ENCODE measurements at places on chromosomes 5 and 9.

- DNase-seq, result no peak
These were observed 66.0 kb downstream of the AOPEP start for GRCh38 chr9:94792511-94792910.

GRCh38 chr9:84738353-84738752, 68.8 kb downstream of the NTRK2 start:
- DNase-seq, result no peak

GRCh38 chr5:142063878-142064331, 44.7 kb upstream of the NDFIP1 start:
- DNase-seq, result peak; percentile 31

GRCh38 chr9:94611638-94612068, 18.0 kb upstream of the FBP2 start:
- DNase-seq, result no peak

- DNase-seq, result no peak
These were observed 212.3 kb upstream of the MPDZ start for GRCh38 chr9:13491493-13492424.

- no peak for DNase-seq
These were observed 574.9 kb upstream of the DMAC1 start for GRCh38 chr9:8374471-8374870.

- DNase-seq, result no peak
These were observed 135.4 kb downstream of the GABRB2 start for GRCh38 chr5:161411156-161411555.

DNA sequence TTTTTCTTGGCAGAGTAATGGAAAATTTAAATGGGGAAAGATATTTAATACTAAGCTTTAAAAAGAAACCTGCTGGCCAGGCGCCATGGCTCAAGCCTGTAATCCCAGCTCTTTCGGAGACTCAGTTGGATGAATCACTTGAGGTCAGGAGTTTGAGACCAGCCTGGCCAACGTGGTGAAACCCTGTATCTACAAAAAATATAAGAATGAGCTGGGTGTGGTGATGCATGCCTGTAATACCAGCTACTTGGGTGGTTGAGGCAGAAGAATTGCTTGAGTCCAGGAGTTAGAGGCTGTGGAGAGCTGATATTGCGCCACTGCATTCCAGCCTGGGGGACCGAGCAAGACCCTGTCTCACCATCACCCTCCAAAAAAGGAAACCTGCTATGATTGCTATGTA, 32.8 kb downstream of the TUT7 start:
- DNase-seq, result peak; percentile 76

DNA sequence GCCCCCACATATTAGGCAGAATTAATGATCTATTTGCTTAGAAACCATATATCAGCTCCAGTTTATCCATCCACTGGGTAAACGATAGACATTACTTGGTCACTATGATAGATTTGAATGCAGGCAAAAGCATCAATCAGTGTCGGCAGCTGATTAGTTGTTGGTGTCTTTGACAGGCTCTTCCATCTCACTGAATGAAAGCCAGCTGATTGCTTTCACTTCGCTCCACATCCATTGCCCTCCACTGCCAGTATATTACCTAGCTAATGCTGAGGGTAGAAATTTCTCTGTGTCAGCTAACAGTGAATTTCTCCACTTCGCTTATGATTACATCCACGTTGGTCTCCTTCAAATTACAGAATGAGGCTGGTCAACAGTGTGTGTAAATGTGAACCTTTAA, 821.3 kb upstream of the TYRP1 start:
- no peak for DNase-seq

GRCh38 chr9:24498632-24499031, 47.1 kb downstream of the IZUMO3 start:
- DNase-seq, result no peak

- no peak for DNase-seq
These were observed 283.0 kb upstream of the ITGA1 start for GRCh38 chr5:52504584-52505240.

- DNase-seq, result peak; percentile 11
These were observed 149.8 kb downstream of the ICE1 start for GRCh38 chr5:5572010-5572865.

- no peak for DNase-seq
These were observed 210.1 kb upstream of the ZNF608 start for GRCh38 chr5:124956471-124957029.

GRCh38 chr9:37811906-37812476, 11.4 kb downstream of the DCAF10 start:
- DNase-seq, result no peak

DNA sequence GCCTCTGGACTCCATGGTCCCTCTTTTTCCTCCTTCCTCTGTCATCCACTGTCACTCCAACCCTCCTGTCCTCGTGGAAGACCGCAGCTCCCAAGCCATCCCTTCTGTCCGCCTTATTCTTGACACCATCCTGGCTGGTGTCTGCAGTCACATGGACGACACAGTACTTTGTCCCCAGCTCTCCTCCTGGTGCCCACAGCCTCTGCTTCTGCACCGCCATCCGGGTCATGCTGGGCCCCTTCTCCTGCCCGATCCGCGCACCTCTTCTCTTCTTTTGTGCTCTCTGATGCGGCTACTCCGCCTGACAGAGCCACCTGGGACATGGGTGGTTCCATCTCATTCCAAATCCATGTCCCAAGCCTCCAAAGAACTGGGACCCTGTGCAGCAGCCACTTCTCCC, 22.5 kb downstream of the ROPN1L start:
- DNase-seq, result no peak

DNA sequence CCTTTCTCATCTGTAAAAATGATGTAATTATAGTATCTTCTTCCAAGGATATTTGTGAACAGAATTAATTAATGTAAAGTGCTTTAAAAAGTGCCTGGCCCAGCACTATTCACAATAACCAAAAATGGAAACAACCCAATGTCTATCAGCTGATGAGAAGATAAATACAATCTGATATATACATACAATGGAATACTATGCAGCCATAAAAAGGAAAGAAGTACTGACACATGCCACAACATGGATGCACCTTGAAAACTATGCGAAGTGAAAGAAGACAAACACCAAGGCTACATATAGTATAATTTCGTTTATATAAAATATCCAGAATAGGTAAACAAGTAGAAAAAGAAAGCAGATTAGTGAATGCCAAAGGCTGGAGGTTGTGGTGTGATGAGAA, 24.1 kb downstream of the DPYSL3 start:
- no peak for DNase-seq

GRCh38 chr9:105735366-105735765, 41.0 kb downstream of the TMEM38B start:
- DNase-seq, result no peak

DNA sequence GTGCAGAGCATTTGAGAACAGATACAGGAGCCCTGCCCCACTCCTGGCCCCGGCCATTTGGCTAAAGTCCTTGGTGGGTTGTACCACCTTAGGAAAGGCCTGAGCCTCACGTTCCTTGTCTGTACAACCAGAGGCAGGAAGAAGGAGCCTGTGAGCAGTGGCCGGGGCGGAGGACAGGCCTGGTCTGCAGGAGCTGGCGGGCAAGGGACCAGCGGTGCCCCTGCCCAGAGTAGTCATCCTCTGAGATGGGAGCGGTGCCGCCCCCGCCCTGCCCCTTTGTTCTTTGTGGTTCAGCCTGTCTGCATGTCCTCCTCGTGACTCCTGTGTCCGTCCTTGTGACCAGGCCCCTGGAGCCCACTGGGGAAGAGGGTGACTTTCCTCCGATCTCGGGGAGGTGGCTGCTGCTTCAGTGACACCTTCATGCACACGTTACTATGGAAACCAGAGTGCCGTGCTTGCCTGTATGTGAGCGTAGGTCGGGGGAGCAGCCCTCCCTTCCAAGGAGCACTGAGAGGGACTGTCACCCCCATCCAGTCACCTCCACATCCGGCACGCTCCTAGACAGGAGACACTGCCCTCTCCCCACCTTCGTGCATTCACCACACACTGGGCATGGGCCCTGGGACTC, 42.9 kb downstream of the UNC5A start:
- DNase-seq, result no peak

DNA sequence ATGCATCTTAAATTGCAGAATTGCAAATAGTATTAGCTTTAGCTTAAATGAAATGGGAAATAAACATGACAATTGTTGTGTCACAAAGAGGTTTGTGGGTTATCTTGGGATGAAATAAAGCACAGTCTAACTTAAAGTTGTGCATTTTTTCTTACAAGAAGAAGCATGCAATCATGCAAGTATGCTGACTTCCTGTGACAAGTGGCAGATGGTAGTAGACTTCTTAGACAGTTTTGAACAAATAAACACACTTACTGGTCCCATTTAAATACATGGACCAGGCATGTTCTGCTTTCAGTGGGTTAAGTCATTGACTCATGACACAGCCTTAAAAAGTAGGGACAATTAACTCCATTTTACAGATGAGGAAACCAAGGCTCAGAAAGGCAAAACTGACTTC, 15.9 kb upstream of the C5orf63 start:
- no peak for DNase-seq

DNA sequence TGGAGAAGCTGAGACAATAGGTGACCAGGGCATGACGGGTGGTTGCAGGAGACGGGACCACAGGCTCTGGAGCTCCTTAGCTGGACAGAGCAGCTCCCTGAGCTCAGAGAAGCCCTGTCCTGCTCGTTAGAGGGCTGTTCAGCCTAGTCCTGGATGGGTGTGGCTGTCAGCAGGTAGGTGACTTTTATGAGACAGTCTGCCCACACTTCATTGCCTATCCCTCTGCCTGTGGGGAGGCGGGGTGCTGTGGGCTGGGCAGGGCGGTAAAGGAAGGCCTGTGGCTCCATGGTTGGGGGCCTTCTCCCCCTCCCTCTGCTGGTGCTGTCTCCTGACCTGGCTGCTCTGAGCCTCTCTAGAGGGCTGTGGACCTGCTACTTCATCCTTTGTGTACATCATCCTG, 134.6 kb downstream of the RXRA start:
- no peak for DNase-seq

- no peak for DNase-seq
These were observed 44.0 kb downstream of the FANCC start for GRCh38 chr9:95273369-95274022.

DNA sequence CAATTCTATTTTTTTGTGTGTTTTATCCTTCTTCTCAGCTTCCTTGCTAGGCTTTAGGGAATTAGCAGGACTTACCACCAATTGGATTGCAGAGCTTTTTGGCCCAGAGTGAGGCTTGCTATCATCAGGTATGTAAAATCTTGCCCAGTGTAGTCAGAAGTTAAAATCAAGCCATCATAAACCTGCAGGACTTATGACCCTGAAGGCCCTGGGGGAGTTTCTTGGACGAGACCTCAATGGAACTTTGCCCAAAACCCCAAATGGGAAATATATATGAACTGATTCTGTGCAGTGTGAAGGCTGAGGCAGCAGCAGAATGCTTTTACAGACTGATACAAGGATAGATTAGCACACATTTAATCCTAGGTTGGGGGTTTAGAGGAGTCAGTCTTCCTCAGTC, 287.0 kb downstream of the SH3GL2 start:
- DNase-seq, result no peak

DNA sequence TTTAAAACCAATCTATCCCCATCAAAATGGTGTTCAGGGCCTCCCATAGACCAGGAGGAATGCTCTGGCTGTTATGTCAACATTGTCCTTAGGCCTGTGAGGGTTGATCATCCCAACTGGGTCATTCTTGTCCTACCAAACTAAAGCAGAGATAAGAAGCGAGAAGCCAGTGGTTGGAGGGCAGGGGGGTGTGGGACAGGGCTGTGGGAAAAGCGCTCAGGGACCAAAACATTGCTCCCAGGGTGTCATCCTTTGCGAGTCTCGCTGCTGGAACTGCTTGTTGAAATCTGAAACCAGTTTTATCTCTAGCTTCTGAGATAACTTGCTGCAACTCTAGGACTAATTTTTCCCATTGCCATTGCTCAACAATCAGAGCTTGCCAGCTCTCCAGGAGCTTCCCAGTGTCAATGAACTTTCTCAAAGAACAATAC, 48.1 kb downstream of the SPATA31C2 start:
- no peak for DNase-seq

- no peak for DNase-seq
These were observed 974 bp downstream of the CCDC69 start for GRCh38 chr5:151222790-151223446.

GRCh38 chr5:83340511-83340918, 131.0 kb upstream of the VCAN start:
- DNase-seq, result no peak

- DNase-seq, result no peak
These were observed 321.7 kb downstream of the SH3GL2 start for GRCh38 chr9:17900606-17901005.

- DNase-seq, result no peak
These were observed 44.8 kb downstream of the PLCXD3 start for GRCh38 chr5:41465493-41466171.

DNA sequence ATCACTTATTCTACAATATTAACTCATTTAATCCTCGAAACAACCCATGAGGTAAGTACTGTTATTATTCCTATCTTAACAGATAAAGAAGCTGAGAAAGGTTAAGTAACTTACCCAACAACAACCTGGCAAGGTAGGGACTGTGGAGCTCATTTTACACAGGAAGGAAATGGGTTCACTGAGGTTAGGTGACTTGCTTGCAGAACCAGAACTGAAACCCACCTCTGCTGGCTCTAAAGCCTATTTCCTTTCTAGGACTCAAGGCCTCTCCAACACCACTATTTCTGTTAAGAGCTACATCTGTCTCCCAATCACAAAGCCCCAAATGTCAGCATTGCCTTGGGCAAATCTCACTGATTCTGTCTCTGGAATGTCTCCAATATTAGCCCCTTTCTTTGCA, 38.9 kb upstream of the IFNK start:
- DNase-seq, result no peak

GRCh38 chr9:93266521-93267001, 82.6 kb downstream of the WNK2 start:
- DNase-seq, result no peak

- DNase-seq, result no peak
These were observed 25.2 kb downstream of the CCL28 start for GRCh38 chr5:43386960-43387362.

- no peak for DNase-seq
These were observed 3.2 kb downstream of the PIP5KL1 start for GRCh38 chr9:127927201-127927987.

All from fibroblast of skin of left quadriceps (primary cell).